ENCODE measurements at places on chromosomes 4 and X.

- DNase-seq: no peak
Measured at GRCh38 chrX:54085666-54086065, 41.4 kb upstream of the PHF8 start.

DNA sequence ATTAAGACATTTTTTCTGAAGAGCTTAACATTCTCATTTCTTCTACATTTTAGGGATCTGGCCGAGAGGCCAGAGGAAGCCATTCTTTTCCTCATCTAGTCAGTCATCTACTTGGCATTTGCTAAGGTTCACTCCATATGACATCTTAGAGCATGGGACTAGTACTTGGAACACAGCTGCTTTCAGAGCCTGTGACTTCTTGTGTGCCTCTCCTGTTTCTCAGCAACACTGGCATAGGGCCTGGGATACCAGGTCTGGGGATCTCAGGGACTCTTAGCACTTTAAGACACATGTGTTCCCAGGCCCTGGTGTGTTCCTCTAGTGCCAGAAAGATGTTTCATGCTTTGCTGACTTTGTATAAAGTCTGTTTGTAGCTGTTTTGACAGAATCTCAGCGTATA lies 7.3 kb downstream of the PLP1 start:
- DNase-seq: no peak

- DNase-seq: no peak
Measured at GRCh38 chr4:148934926-148935578, 492.8 kb upstream of the NR3C2 start.

DNA sequence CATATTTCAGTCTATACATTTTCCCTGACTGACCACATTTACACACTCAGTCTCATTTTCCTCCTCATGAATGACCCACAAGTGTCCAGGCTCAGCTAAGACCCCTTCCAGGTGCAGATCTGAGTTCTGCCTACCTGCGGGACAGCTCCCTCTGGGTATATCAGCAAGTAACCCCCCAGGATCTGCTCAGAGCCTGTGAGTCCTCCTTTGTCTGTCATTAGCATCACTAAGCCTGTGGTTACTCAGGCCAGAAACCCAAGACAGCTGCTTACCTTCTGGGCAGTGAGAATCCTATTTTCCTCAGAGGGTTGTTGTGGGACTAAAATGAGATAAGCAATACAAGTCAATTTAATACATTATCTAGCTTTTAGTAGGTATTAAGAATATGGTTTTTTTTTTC lies 487.6 kb upstream of the BOD1L1 start:
- DNase-seq: no peak

DNA sequence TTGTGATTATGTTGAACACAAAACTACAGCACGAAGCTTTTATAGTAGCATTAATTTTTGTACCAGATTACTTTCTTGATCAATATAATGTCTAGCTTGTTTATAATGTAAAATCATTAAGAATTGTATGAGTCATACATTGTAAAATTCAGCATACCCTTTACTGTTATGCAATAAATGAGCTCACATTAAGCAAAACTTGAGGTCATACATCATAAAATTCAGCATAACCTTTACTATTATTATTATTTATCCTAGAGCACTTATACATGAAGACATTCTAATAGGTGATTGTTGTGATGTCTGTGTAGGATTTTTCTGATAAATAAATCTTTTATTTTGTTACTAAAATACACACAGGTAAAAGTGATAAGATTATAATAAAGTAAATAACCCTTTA lies 49.4 kb downstream of the DTHD1 start:
- DNase-seq: no peak

DNA sequence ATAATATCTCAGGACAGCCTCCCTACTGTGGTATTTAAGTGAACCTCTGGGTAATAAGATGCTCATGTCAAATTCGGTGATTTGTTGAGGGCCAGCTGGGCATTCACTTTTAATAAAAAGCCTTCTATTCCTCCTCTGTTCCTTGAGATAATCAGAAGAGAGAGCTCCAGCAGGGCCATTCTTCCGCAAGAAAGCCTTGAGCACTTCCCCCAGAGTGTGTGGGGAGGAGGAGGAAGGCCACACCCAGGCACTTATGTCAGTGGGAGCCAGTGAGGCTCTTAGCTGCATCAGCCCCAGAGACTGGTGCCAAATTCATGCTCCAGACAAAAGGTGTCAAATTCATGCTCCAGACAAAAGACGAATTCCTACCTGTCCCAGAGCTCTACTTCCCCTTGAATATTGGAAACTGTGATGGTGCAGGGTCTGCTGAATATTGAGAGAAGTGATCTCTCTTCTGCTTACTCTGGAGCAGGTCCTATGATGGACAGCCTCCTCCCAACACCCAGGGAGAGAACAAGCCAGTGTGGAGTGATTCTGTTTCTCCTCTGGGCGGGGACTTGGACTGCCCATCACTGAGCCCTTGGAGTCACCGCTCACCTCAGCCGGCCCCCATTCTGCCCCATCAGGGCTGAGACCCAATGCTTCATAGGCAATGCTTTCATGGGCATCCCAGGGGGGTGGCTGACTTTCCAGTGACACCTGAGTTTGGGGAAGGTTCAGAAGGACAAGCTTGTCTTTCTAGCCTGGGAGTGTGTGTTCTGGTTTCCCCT lies 68.1 kb downstream of the FHDC1 start:
- no peak for DNase-seq

- no peak for DNase-seq
Measured at GRCh38 chrX:77962068-77962902, 7.2 kb downstream of the PGAM4 start.

- DNase-seq: no peak
Measured at GRCh38 chr4:40000711-40001110, 23.0 kb upstream of the PDS5A start.

DNA sequence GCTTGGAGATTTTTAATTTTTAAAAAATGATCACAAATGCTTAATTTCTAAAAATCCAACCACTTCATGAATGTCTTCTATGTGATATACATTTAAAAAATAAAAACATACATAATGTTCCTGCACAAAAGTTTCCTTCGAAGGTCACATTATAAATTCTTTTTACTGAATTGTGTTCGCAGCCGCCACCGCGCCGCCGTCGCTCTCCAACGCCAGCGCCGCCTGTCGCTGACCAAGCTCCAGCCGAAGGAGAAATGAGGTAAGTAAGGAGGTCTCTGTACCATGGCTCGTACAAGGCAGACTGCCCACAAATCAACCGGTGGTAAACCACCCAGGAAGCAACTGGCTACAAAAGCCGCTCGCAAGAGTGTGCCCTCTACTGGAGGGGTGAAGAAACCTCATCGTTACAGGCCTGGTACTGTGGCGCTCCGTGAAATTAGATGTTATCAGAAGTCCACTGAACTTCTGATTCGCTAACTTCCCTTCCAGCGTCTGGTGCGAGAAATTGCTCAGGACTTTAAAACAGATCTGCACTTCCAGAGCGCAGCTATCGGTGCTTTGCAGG lies 48.8 kb upstream of the NEUROG2 start:
- DNase-seq: no peak

DNA sequence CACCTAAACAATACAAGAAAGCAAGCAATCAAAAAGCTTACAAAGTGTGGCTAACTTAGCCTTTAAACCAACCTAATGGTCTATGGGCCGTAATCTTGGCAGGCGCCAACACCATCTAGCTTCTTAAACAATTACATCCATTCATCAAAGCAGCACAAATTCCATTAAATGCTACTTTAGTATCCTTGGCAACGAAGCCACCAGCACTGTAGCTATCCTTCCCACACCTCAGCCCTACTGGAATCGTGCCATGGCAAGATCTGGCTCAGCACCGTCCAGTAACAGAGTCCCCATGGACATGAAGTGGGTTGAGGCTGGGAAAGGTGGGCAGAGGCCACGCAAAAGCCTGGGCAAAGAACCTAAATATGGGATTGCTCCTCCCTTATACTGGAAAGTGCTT lies 91.6 kb upstream of the MAP3K15 start:
- DNase-seq: no peak

DNA sequence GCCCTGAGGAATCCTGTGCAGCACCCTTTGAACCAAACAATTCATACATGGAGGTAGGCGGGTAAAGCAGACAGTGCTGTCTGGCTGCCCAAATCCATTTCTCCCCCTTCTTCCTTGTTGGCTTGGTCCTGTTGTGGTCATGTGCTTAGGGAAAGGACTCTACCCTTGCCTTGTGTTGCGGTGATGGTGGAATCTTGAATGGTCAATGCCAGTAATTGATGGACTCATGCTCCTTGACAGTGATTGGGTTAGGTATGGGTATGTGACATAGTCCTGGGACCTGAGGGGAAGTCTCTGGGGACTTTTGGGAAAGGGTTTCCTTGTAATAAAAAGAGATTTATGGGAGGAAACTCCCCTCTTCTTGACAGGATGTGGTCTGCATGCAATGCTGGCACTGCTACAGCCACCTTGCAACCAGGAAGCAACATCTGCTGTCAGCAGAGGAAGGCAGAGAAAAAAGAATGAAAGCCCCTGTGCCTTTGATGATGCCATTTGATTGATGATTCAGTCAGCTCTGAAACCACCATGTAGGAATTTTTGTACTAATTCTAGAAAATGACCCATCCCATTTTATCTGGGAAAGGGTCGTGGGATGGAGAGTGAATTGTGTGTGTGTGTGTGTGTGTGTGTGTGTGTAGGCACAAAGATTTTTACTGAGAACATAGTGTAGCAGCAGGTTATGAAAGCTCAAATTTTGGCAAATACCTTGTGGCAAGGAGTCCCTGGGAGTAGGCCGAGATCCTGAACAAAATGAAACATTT lies 30.0 kb upstream of the HUWE1 start:
- DNase-seq: no peak

GRCh38 chr4:22676063-22676462 lies 16.7 kb upstream of the GBA3 start:
- DNase-seq: no peak

- DNase-seq: no peak
Measured at GRCh38 chrX:2261831-2262667, 238.7 kb downstream of the DHRSX start.

- DNase-seq: no peak
Measured at GRCh38 chr4:8215001-8215427, 15.9 kb downstream of the SH3TC1 start.

DNA sequence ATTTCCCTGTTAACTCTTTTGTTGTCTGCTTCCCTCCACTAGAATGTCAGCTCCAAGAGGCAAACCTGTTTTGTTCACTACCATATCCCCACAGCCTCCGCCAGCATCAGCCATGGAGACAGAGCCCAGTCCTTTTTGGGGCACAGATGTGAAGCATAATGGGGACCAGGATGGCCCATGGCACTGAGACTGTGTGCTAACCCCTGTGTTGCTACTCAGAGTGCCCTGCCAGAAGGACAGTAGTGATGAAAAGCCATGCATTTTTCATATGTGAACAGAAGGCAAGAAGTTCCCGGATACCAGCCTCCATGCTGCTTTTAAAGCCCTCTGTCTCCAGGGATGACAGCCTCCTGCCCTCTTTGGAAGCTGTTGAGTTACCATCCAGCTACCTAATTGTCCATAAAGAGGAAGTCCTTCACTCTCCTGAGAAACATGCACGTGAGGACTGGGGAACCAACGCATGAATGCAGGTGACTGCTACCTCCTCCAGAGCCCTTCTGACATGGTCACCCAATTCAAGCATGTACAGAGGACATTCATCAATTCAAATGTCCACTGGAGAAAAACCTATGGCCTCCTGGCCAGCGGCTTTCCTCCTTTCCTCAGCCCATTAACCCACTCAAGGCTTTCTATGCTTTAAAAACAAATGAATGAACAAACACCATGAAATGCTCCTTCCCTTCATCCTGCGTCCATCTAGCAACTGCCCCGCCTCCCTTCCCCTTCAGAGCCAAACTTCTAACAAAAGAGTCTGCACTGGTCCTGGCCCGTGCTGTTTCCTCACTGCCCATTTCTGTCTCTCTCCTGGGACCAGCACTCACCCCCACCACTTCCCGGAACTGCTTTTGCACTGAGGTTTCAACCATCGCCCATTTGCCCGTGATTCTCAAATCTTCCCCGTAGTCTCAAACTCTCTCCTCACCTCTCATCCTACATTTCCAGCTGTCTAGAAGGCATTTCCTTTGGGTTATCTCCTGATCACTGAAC lies 18.0 kb downstream of the PNMA6F start:
- DNase-seq: peak; percentile 64

GRCh38 chr4:89242864-89243732 lies 64.5 kb downstream of the GPRIN3 start:
- DNase-seq: no peak

- no peak for DNase-seq
Measured at GRCh38 chr4:25487155-25487554, 110.1 kb downstream of the ANAPC4 start.

- no peak for DNase-seq
Measured at GRCh38 chr4:44221407-44221806, 227.2 kb downstream of the KCTD8 start.

DNA sequence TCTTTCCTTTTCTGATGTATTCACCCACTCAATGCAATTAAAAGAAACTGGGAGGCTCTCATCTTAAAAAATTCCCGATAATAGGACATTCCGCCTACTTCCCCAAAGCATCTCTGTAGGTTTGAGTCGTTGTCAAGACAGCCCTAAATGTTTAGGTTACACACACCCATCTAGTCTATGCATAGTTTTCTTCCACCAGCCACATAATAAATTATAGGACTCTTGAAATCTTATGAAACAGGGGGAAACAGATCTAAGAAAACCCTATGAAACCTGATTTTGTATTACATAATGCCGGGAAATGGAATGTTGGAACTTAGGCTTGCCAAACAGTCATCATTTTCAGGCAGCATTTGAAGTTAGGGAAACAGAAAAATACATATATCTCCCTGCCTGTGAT lies 150.0 kb downstream of the PRKX start:
- DNase-seq: no peak

GRCh38 chr4:173171098-173171497 lies 2.5 kb downstream of the GALNT7 start:
- no peak for DNase-seq

DNA sequence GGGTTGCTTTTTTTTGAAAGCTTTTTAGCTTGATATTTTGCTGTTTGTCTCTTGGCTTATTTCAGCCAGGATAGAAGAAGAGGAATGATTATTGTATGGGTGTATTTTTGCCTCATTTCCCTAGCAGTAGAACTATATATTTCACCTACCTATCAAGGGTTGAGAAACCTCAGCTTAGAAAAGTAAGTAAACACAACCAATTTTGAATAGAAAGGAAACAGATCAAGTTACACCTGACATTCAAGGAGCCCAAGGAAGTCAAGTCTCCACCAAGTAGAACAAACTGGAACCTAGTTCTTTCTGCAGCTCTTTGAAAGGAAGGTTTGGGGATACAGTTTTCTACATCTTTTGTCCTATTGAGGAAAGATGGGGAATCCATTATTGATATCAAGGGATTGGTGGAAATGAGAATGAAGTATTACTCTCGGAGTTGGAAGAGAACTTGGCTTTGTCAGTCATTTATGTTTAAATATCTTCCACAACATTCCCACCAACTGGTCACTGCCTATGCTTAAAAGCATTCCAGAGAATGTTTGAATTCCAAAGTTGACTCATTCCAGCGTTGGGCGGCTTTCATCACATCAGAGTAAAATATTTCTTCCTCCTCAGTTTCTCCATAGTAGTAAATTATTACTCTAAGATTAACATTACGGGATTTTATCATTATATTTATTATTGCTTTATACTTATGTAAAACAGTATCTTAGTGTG lies 207.8 kb upstream of the CNKSR2 start:
- no peak for DNase-seq

- DNase-seq: peak; percentile 88
Measured at GRCh38 chrX:19673375-19674040, 158.2 kb upstream of the MAP3K15 start.
